ENCODE measurements at places on chromosomes 1 and 21.

DNA sequence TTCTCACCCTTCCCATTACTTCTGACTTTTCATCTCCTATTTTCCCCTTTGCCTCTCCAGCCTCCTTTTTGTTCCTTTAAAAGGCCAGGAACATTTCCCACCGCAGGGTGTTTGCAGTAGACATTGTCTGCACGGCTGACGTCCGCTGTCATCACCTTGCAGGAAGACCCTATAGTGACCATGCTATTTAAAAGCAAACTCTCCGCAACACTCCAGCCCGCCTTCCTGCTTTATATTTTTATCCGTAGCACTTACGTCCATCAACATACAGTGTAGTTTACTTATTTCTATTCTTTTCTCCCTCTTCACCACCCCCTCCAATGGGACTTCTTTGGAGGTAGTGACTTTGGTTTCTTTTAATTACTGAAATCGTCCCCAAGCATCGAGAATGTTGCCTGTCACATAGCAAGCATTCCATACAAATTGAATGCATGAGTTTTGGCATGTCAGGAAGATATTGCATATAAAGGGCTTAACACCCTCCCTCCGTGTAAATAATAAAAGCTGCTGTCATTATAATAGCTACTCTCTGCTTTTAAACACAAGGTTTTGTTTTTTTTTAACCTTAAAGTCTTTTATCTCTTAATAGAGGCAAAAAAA, 19.8 kb downstream of the SLC25A33 start:
- DNase-seq: no peak

DNA sequence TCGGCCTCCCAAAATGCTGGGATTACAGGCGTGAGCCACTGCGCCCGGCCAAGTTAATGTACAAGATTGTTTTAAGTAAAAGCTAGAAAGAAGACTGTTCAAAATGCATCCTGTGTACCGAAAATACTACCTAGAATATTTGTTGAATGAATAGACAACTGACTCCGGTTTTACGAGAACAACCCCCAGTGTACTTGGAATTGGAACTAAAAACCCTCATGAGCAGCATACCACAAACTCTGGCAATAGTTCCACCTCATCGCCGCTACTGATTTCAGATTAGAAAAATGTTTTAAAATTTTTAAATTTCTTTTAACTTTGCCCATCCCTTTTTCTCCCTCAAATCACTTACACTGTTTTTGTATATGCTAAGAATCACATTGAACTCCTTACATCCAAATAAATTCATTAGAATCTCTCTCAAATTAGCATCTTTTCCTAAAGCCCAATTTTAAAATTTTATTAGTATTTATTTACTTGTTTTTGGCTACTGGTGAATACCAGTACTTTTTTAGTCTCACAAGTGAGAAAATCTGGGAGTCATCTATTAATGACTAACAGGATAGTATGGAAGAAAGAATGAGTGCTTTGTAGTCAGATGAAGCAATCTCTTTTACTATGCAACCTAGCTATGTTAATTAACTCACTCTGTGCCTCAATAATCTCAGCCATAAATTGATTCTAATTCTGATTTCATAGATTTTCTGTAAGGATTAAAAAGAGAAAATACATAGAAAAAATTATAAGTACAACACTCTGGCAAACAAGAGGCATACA, 95.1 kb downstream of the GPATCH2 start:
- DNase-seq: no peak

DNA sequence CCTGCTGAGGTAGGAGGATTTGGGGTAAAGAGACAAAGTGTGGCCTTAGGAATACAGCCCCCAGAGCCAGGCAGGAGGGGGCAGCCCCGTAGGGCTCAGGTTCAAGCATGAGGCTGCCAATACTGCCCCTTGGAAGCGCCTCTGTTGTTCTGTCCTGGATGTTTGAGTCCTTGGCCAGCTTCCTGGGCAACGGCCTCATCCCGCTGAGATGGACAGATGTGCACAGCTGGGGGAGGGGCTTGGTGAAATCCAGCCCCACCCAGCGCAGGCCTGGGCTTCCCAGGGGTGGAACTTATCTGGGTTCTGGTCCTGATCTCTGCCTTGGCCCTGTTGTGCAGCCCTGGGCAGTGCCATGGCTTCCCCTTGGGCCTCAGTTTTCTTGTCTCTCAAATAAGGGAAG, 34.8 kb upstream of the MAN1C1 start:
- DNase-seq: no peak

- DNase-seq: no peak
Observed at GRCh38 chr1:247500865-247501264, 35.4 kb downstream of the OR2C3 start.

GRCh38 chr1:45303520-45304310, 23.0 kb upstream of the HPDL start:
- DNase-seq: peak; percentile 98

GRCh38 chr1:41660570-41661427, 176.3 kb upstream of the EDN2 start:
- no peak for DNase-seq

DNA sequence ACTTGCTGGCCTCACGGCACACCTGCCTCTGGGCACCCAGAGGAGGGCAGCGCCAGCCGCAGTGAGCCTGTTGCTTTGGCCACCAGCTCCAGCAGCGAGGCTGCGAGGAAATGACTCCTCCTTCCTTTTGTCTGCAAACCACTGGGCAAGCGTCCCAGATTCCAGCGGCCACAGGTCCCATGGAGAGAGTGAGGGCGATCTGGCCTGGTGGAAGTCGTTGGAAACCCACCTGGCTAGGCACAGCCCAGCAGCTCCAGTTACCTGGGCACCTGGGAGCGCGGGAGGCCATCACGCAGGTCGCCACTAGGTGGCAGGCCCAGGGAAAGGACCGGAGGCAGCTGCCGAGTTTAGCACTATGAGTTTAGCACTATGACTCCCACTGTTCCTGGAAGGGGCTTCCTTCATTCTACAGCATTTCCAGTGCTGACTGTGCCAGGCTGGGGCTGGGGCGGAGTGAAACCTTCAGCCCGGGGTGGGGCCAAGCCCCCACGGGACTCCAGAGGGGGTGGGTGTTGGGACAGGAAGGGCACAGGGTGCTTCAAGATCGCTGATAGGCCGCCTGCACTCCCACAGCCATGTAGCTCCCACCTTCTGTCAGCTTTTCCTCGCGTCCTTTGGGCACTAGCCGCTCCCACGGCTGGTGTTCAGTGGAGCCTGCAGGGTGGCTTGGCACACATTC, 1.1 kb upstream of the ESPN start:
- peak; percentile 75 for DNase-seq

DNA sequence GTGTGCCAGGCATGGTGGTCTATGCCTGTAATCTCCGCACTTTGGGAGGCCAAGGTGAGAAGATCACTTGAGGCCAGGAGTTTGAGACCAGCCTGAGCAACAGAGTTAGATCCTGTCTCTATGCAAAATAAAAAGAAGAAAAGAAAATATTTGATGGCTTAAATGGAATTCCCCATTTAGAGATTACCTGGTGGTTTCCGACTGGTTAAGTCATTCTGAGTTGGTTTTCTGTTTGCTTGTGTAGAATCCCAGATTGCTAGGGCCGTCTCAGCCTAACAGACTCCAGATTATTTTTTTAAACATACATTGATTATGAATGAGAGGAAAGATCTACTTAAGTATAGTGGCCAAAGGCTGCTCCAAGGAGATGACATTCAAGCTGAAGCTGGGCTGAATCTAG, 22.9 kb upstream of the LY9 start:
- no peak for DNase-seq
